HuH-7 (cell line): ENCODE measurements at places on chromosomes 4 and X.

DNA sequence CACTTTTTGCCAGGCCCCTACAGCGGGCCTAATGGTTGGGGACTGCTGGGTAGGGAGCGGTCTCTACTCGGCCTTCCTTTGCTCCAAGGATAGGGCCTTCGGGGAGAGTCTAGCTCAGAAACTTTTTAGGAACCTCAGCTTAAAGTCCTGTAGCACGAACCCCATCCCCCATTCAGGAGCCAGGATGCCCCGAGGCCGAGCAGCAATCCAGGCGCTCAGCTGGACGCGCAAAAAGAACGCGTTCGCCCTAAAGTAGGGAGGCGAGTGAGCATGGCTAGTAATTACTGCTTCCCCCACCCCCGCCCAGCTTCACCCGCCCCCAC, 9.7 kb downstream of the POU4F2 start:
- no peak for DNase-seq

- DNase-seq = peak; percentile 56
These were observed 48.9 kb upstream of the AADAT start for GRCh38 chr4:170138580-170139194.

- peak; percentile 43 for DNase-seq
These were observed 39.7 kb downstream of the CLDN2 start for GRCh38 chrX:106959901-106960300.

DNA sequence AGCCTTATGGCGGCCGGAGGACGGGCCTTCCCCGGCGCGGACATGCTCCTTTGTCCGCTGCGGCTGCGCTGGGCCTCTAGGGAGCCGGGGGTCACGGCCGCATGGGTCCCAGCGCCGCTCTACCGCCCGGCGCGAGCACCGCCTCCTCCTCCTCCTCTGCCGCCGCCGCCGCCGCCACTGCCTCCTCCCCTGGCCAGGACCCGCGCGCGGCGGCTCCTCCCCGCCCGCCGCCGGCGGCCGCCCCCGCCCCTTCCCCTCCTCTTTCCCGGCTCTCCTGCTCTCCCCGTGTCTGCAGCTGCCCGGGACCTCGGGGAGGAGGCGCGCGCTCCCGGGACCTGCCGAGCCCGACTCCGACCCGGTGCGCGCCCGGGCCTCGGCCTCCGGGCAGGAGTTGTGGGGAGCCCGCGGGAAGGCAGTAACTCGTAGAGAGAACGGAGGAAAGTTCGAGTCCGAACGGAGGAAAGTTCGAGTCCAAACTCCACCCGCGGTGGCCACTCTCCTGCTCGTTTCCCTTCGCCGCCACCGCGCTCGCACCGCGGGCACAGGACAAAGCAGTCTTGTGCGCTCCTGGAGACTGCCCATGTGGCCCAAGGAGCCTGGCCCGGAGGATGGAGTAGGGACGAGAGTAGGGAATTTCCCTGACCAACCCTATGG, at the start of gene ADGRA3:
TSS of gene ADGRA3 (minus strand) at position 179 of the 654 bp plus-strand sequence. CDS start 282 bp downstream, outside the sequence.
- peak; percentile 81 for DNase-seq
